Brain pericyte (primary cell): ENCODE measurements at places on chromosomes 5 and 9.

DNA sequence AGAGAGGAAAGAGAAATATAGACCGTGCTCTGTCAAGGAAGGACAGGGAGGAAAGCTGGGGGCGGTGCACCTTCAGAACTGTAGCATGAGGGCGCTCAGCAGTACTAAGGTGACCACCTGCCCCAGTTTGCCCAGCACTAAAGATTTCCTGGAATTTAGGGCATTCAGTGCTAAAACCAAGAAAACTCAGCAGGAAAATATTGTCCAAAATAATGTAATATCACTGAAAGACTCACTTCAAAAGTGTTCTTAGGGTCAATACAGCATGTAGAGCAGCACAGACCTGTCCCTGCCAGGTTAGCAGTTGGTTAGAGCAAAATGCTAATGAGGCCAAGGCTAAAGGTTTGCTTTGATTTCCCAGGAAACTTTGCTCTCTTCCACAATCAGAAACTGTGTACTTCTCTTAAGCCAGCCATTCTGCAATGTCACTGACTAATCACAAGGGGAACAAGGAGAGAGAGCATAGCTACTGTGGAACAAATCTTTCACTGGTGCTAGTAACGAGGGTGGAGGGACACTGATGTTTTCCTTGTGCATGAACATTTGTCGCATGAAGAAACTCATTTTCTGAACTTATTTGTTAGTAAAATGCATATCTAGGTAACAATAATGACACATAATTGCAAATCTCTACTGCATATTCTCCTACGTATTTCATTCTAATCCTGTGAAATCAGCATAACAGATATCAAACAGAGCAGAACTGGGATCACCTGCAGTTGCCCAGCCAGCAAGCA, 53.0 kb upstream of the GRAMD2B start:
- no peak for DNase-seq

DNA sequence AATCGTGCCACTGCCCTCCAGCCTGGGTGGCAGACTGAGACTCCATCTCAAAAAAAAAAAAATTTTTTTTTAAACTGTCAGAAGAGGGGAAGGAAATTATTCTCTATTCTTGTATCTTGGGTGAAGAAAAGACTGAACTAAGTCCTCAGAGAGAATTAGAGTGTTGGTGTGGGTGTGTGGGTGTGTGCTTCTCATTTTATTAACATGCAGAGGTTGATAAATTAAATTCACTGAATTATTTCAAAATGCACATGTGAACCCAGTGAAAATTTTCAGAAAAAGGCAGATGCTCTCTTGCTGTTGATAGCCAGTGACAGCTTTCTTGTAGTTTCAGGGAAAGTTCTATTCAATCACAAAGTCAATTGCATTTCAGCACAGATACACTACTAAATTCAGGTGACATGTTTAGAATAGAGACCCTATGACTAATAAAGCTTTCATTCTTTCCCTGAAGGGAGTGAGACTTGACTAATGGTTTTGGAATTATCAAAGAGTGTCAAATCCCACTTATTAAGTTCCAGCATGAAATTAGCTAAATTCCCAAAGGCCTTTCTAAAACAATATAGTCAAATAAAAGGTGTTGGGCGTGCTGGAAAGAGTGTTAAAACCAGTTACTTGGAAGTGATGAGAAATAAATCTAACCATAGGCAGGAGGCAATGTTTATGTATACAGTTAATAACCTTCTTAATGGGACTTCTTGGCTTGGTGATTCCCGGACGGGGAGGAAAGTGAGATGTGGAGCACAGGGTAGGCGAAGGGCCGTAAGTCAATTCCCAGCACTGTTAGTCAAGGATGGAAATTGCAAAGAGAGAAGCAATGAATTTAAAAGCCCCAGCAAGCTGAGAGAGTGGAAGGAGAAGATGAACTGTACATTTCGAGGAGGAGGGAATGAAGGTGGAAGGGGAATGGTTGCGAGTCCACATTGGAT, 103.2 kb upstream of the SPATA31D4 start:
- no peak for DNase-seq

DNA sequence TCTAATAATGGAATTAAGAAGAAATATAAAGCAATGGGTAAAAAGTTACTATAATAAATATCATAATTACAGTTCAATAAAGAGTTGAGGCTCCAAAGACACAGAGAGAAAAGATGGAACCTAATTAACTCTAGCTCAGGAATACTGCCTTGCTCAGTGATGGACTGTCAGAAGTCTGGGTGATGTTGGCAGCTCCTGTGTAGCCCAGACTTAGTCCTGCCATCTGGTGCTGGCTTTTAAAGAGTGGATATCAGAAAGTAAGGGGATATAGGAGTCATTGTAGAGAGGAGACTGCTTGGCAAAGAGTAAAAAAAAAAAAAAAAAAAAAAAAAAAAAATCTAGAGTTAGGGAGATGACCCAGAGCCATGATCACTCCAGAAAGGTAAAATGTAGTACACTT, 551.9 kb upstream of the DMAC1 start:
- no peak for DNase-seq

- no peak for DNase-seq
Observed at GRCh38 chr5:151106043-151106442, 25.2 kb upstream of the TNIP1 start.

DNA sequence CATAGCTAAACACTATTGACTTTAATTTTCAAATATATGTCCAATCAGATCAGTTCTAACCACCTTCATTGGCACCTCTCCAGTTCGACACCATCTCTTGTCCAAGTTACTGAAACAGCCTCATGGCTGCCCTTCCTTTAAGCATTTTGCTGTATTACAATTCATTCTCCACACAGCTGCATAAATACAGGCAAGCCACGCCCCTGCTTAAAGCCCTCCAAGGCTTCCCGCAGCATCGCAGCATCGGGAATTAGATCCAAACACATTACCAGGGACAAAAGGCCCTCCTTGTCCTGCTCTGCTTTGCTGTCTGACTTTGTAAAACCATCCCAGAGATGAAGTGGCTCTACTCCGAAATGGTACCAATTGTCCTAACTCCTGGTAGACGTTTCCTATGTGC, 75.1 kb upstream of the RAI14 start:
- DNase-seq = no peak

GRCh38 chr5:3740546-3741373, 145.1 kb downstream of the IRX1 start:
- no peak for DNase-seq

GRCh38 chr9:128947277-128947526, 201 bp downstream of the DOLK start:
- DNase-seq = no peak
